ENCODE measurements at places on chromosomes 1 and 21.

DNA sequence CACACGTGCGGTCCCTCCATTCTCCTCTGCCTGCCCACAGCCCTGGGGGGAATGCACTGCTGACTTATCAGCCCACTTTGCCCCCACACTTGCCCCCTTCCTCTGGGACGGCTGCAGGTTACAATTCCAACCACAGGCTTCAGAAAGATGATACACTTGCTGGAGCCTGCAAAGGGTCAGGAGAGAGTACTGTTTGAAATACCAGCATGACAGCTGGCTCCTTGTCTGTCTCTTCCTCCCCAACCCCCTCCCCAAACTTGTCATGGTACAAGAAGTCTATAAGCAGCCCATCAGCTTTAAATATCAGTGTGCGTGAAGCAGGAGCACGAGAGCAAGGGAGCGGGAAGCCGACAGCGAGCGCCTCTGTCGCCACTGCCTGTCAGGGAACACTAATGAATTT is 62.4 kb downstream of the ERI3 start:
- DNase-seq = no peak

DNA sequence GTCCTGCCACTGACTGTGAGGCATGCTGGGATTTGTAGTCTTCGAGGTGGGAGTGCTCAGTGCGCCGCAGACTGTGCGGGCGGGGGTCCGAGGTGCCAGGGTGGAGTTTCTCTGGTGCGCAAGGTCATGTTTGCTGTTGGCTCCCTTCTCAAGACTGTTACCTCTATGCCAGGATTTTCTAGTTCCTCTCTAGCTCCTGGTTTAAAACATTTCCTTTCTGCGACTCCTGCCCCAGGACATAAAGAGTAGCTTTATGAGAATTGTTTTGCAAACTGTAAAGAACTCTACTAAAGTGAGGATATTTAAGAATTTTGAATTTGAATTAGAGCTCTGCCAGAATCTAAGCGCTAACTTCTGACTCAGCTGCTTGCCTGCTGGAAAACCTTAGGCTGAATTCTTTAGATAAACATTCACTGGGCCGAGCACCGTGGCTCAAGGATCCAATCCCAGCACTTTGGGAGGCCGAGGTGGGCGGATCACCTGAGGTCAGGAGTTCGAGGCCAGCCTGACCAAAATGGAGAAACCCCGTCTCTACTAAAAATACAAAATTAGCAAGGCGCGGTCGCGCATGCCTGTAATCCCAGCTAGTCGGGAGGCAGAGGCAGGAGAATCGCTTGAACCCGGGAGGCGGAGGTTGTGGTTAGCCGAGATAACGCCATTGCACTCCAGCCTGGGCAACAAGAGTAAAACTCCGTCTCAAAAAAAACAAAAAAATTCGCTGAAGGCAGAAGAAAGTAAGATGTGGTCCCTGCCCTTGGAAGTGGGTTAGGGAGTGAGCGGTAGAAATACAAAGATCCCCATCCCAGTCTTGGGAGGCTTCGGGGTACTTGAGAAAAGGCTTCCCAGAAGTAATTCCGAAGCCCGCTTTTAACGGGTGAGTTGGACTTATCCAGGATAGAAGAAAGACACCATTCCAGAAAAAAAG is 992 bp upstream of the USP48 start:
- no peak for DNase-seq

DNA sequence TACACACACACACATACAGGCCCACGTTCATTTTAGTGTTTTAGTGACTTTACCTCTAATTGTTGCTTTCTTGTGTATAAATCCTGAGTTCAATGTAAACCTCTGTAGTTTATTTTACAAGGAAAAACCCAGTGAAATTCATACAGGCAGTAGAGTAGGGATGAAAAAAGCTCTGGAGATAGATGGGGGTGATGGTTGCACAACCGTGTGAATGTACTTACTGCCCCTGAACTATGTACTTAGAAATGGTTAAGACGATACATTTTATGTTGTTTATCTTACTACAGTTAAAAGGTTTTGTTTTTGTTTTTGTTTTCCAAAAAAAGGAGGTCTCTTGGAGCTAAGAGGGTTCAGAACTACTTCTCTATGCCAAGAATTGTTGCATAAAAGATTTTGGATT is 29.7 kb upstream of the PRDM15 start:
- no peak for DNase-seq

- DNase-seq = no peak
These were observed 60.2 kb downstream of the MDM4 start for GRCh38 chr1:204576422-204576821.

GRCh38 chr1:153945795-153946621 is 510 bp downstream of the DENND4B start:
- peak; percentile 53 for DNase-seq

DNA sequence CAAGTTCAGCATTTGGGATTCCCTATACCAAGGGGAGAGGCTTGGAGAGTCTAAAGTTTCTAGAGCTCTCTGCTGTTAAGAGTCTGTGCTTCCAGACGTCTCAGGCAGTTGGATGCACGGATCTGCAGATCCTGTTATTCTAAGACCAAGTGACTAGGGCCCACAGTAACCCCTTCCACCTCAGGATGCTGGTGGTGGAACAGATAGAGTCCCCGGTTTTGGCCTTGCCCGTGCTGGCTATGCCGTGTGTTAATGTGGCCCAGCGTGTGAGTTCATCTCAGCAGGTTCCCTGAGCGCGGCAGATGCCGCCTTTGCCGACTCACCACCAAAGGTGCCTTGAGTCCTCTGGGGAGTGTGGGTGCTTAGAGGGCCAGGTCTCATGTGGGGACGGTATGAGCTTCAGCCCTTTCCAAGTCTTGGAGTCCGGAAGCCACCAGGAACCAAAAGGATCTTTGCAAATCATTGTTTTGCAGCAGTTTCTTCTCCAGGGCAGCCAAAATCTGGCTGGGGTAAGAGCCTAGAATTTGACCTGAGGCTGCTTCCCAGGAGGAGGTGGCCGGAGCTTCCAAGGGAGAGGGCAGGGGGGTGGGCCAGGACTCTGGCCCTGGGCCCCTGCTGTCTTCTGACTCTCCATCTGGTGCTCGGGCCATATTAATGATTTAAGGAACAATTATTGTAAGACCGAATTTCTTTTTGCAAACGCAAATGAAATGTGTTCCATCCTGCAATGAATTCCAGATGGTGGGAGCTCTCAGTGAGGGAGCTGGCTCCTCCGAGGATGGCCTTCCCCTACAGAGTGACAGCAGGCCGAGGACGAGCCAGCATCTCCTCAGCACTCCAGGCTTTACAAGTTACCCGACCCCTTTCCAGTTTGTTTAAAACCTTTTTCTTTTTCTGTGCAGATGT is 205.7 kb downstream of the FOXD2 start:
- DNase-seq = no peak

- no peak for DNase-seq
These were observed 33.6 kb downstream of the LRRN2 start for GRCh38 chr1:204651843-204652421.

DNA sequence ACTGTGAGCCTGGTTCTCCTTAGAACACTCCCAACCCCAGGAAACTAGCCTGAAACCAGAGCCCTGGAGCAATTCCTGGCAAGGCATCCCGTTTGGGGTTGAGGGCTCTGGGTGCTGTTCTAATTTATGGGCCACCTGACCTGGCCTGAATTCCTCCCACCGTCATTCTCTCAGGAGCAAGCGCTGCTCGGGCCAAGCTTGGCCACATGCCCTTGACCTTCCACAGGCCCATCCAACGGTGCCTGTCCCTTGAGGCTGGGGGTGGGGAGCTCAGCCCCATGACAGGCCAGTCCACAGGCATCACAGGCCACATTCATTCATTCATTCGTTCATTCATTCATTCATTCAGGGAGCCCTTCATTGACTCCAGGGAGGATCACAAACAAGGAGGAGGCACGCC is 5.3 kb downstream of the PADI2 start:
- no peak for DNase-seq

DNA sequence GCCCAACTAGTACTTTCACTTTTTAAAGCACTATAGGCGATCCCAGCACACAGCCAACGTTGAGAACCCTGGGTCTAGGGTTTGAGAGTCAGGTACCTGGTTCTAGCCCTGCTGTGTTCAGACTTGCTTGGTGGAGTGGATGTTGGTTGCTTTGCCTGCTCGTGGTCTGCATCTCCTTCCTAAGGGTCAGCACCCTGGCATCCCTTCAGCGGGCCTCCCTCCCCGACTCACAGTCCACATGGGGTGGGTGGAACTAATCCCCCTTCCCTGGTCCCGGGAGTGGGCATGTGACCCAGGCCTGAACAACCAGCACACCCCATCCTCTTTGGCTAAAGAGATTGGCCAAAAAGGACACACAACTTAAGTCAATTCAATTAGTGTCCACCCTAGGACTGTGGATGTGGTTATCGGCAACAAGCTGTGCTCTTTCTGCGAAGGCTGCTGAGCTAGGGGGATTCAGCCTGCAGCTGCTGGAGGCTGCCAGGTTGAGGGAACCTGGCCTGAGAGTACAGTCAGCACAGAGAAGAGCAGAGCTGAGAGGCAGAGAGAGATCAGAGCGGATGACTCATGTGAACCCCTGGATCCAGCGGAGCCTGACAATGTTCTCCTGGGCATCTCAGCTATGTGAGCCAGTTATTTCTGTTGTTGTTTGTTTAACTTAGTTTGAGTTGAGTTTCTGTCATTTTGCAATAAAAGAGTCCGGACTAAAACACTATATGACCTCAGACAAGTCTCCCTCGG is 138.9 kb downstream of the ACTL8 start:
- DNase-seq = no peak

DNA sequence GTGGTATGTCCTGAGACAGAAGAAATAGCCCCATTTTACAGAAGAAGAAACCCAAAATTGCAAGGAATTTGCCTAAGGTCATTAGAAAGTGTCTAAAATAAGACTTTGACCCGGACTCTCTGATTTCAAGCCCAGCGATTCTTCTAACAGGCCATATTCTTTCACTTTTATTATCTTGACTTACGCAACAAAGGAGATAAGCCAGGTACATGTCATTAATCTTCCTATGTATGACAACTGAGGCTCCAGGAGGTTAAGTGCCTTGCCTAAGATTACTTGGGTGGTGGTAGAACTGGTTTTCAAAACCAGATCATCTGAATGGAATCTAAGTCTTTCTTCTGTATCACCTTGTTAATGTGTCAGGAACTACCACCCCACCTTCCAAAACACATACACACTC is 124.3 kb downstream of the PBX1 start:
- peak; percentile 83 for DNase-seq

GRCh38 chr1:28281608-28282425 is 22.5 kb downstream of the SESN2 start:
- DNase-seq = no peak

- no peak for DNase-seq
These were observed 1.5 kb downstream of the SLC66A1 start for GRCh38 chr1:19313636-19313959.

GRCh38 chr1:223244366-223245103 is 101.5 kb upstream of the TLR5 start:
- DNase-seq = no peak

- DNase-seq = no peak
These were observed 516.7 kb downstream of the KCNT2 start for GRCh38 chr1:196091397-196092135.

GRCh38 chr1:112040891-112041740 is 51.6 kb upstream of the KCND3 start:
- DNase-seq = no peak

DNA sequence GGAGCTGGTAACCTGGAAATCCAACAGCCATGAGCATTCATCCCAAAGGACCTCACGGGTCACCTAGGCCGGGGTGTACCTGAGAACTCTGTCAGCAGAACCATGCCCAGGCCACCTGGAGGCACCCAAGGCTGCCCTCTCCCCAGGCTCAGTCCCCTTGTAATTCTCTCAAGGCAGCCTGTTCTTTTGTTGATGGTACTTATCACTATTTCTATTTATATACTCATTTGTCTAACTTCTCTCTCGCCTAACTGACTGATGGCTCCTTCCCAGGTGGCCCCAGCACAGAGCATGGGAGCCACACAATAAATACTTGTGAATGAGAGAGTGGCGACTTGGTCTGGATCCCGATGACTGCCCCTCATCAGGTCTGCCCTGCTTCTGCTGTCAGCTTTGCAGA is 16.7 kb downstream of the CASP9 start:
- DNase-seq = no peak

DNA sequence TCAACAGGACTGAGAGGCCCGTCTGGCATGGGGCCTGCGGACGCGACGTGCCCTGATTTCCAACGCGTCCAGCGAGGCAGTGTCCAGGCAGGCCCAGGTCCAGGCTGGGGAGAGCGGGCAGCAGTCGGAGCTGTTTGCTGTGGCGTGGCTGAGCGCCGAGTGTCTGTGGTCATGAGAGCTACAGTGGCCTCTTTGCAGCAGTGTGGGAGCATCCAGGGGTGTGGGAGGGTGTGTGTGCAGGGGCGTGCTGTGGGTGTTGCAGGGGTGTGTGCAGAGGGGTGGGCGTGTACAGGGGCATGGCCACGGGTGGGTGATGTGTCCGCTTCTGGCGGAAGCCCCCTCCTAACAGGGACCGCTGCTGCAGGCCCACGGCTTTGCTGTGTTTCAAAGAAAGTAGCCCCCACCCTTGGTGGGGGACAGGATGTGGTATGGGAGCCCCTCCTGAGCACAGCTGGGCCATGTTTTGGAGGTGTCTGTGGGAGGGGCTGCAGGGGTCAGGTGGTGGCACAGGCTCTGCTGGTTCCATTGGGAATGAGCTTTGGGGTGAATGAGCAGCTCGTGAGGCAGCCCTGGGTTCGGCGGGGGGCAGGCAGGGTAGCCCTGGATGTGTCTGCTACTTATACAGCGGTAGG is 17.7 kb downstream of the PLCH2 start:
- DNase-seq = no peak

DNA sequence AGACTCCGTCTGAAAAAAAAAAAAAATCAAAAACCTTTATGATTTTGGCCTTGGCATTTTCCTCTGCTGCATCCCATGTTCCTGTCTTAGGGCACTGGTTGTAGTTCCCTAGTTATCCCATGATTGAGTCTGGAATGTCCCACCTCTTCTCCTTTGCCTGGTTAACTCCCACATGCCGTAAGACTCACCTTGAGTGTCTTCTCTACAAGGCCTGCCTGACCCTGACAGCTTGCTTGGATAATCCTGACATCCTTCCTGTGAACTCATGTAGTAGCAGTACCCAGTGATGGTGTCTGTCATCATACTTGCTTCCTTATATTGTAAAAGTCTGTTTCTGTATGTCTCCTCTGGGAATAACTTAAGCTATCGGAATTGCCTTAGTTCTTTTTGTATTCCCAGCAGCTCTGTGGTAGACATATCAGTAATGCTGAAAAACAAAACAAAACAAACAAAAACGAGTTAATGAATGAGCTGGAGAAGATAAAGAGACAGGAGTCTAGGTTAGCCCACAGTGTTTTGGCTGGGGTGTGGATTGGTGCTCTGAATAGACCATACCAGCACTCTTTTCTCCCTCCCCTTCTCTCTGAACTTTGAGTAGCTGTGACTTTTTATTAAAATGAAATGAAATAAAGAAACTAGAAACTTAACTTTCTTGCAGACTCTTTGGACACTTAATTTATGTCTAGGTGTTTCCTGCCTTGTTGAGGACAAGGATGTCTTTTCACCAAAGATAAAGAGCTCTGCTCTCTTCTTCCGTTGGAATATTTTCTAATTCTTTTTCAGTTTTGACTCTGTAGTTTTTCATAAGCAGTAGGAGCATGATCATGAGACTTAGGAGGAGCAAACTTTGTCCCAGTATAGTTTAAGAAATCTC is 15.1 kb downstream of the NEK7 start:
- DNase-seq = no peak

Measured in LoVo (cell line).